ENCODE measurements at places on chromosomes 13 and 19.

DNA sequence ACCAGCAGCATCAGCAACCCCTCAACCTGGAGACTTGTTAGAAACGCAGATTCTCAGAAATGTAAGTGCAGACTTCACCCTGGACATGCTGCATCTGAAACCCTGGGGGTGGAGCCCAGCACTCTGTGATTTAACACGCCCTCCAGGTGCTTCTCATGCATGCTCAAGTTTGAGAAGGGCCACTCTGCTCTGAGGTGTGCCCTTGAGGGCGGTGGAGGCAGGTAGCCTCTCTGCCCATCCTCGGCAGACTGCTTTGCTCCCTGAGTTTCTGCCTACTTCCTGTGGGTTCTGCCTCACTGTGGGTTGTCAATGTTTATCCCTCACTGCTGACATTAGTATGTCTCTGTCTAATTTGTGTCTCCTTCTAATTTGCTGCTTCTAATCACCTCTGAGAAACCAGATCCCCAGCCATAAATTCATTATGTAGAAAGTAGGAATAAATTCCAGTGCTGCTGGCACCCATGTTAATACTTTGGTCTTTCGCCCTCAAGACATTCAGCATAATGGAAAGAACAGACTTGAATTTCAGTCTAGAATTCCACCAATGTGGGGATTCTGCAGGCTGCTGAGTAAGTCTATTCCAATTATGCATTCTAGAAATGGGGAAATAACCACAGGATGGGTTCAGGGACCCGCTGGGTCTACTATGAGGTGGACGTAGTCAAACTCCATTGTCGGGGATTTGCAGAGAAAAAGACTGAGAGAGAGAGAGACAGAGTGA, 51.3 kb upstream of the CYSLTR2 start:
- no peak for DNase-seq

GRCh38 chr19:56837492-56838023, 3.0 kb downstream of the PEG3 start:
- DNase-seq, result peak; percentile 5

DNA sequence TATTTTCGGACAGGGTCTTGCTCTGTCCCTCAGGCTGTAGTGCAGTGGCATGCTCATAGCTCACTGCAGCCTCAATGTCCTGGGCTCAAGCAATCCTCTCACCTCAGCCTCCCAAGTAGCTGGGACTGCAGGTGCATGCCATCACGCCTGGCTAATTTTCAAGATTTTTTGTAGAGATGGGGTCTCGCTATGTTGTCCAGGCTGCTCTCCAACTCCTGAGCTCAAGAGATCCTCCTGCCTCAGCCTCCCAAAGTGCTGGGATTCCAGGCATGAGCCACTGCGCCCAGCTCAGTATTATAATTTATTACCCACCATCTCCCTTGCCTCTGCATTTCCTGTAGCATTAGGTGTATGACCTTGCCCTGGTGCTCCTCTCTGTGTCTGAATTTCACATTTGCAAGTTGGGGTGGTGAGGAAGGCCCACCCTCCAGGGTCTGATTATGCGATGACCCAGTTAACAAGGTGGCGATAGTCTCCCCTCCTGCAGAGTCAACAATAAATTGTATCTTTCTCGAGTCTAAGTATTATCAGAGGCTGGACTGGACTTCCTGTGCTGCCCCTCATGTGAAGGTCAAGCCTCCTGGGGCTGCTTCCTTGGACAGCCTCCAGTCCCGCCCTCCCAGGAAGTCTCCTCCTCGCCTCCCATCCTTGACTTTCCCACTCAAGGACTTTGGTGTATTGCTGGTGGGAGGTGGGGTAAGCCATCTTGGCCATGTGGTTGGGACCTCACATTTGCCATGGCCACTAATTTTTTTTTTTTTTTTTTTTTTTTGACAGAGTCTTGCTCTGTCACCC, 1.5 kb upstream of the TUBB4A start:
- DNase-seq, result no peak

DNA sequence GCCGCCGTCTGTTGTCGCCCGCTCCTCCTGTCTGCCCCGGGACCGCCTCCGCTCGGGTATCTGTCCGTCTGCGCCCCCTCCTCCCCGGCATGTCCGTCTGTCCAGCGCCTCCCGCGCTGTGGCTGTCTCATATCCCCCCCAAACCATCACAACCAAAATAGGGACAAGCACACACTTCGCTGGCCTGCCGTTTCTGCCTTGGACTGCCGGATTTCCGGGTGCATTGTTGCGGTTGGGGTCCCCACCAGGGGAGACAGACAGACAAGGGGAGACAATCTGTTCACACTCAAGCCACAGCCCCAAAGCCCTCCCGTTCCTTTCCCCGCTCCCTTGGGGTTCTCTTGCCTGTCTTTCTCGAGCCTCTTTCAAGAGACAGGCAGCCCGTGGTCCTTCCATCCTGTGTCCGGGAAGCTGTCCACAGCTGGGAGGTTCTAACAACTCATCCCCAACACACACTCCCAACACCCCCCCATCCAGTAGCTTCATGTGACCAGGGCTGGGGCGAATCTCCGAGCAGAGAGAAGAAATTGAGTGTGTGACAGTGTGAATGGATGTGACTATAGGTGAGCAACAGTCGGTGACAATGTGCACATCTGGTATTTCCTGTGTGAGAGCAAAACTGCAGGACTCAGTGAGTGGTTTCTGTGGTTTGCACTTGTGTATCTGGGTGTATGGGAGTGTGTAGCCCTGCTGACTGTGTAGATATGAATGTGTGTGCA, 16.5 kb upstream of the FOSB start:
- peak; percentile 82 for DNase-seq

DNA sequence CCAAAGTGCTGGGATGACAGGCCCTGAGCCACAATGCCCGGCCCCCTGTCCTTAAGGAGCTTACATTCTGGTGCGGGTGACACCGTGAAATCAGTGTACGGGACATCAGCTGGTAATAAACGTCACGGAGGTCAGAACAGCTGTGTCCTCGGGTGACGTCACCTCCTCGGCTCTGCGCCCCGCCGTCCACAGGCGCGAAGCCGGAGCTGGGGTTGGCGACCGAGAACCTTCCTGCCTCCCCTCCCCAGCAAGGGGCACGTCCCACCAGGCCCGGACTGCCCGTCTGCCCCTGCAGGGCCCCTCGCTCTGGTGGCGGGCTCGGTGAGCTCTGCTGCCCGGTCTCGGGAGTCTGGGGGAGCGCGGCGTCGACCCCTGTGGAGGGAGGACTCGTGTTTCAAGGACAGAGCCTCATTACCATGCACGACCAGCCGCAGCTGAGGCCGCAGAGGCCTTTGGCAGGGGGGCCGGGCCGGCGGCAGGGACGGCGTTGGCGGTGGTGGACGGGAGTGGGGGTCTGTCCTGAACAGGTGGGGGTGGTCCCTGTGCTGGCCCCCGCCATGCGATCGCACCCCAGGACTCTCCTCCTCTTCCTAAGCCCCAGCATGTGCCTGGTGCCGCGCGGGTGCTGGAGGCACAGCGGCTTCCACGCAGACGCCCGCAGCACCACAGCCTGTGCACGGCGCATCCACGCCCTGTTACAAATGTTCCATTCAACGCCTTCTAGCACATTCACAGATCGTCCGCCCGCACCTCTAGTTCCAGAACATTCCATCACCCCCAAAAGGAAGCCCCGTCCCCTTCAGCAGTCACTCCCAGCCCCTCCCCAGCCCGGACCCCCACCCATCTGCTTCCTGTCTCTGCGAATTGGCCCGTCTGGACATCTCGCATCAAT, 5.4 kb downstream of the LINGO3 start:
- peak; percentile 68 for DNase-seq

GRCh38 chr19:49016067-49016839, 638 bp downstream of the LHB start:
- DNase-seq, result no peak
